ENCODE measurements at places on chromosomes 1 and 21. TPM values are rescaled to one million over a fixed set of nuclear protein-coding genes. Genes with fewer than 3 reads are reported as not detected.

OPRD1 gene
- total RNA-seq = not detected

MCOLN2 gene
- not detected for total RNA-seq

CELA3A gene
- not detected for total RNA-seq

AIRE gene
- not detected for total RNA-seq

SEC16B gene
- total RNA-seq = 0.39 TPM

FCN3 gene
- not detected for total RNA-seq

GRCh38 chr1:70790232-70790923, 257.2 kb downstream of the PTGER3 start:
- DNase-seq = no peak

- DNase-seq = no peak
These were observed 54.2 kb upstream of the ETS2 start for GRCh38 chr21:38751379-38752050.

DNA sequence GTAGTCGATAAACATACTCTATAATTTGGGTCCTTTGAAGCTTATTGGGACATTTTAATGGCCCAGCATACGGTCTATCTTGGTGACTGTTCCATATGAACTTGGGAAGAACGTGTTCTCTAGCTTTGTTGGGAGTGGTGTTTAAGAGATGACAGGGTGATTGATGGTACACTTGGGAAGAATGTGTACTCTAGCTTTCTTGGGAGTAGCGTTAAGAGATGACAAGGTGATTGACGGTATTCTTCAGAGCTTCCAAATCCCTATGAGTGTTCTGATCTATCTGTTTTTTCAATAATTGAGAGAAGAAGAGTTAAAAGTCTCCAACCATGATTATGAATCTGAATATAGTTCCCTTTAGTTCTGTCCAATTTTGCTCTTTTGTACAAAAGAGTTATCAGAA, 9.4 kb downstream of the NPHP4 start:
- DNase-seq = no peak

DNA sequence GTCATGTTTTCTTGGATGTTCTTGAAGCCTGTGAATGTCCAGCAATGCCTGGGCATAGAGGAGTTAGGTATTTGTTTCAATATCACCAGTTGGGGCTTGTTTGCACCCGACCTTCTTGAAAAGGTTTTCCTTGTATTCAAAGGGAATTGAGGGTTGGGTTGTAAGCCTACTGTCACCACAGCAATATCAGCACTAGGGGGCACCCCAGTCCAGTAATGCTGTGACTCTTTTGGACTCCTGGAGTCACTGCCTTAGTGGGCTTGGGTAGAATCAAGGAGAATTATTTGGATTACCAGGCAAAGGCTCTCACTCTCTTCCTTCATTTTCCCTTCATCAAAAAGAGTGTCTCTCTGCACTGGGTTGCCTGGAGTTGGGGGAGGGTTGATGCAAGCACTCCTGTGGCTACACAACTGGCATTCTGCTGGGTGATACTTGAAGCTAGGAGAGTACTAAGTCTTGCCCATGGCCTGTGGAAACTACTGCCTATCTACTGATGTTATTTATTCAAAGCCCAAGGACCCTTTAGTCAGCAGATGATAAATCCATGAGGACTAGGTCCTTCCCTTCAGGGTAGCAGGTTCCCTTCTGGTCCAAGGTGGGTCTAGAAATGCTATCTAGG, 34.5 kb downstream of the OR10R2 start:
- DNase-seq = peak; percentile 46

DNA sequence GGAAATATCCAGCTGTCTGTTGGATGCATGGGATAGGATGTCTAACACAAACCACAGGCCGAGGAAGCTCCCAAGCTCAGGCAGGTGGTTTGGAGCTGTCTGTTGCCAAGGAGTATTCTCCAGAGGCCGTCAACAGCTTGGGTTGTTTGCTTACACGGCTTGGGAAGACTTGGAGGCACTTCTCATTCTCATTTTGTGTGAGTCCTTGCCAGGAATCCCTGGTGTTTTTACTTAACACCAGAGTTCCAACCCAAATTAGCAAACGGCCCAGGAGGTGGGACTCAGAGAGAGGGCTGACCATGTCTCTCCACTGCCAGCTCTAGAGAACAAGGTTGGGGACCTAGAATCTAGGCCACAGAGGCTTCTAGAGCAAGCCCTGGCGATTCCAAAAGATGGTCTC, 72.7 kb upstream of the FAM20B start:
- no peak for DNase-seq

DNA sequence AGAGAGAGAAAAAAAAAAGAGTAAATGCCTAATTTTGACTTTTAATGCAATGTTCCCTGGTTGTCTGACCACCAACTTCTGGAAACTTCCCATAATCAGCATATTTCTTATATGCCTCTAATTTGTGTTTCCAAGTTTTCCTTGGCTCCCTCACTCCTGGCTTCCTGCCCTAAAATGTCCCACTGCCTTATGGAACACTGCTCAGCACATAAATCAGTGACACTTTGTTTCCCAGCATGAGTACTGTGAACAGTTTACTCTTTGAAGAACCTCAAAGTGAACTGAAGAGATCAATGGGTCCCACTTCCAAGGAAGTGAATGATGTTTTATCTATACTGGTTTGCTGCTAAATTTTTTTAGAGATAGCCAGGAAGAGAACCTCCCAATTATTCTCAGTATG, 271.3 kb upstream of the PRMT6 start:
- no peak for DNase-seq

DNA sequence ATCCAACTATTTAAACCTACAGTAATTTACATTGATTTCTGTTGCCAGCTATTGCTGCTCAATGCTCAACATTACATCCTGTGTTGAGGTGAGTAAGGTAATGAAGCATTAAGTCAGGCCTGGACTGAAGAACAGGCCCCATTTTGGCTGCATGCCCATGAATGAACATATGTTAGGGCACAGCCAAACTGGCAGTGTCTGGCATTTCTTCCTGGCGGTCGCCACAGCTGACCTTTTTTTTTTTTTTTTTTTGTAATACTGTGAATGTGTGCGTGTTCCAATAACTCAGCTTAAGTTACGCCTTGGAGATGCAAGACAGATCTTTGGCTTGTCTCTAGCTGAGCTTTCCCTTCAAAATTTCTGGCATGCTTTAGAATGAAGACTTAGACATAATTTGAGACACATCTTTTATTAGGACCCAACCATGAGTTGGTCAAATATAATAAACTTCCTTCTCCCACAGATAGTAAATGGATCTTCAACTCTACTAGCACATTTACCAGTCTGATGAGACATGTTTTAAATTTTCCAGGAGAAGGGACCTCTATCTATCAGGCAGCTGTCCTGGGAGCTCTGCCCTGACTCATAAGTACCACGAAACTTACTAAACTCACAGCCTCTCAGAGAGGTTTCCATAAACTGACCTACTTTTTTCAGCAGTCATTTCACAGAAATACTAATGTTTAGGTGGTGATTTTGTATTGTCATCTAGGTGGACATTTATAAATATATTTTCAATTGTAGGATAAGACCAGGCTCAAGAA, 341.1 kb upstream of the RUNX1 start:
- DNase-seq = peak; percentile 53

DNA sequence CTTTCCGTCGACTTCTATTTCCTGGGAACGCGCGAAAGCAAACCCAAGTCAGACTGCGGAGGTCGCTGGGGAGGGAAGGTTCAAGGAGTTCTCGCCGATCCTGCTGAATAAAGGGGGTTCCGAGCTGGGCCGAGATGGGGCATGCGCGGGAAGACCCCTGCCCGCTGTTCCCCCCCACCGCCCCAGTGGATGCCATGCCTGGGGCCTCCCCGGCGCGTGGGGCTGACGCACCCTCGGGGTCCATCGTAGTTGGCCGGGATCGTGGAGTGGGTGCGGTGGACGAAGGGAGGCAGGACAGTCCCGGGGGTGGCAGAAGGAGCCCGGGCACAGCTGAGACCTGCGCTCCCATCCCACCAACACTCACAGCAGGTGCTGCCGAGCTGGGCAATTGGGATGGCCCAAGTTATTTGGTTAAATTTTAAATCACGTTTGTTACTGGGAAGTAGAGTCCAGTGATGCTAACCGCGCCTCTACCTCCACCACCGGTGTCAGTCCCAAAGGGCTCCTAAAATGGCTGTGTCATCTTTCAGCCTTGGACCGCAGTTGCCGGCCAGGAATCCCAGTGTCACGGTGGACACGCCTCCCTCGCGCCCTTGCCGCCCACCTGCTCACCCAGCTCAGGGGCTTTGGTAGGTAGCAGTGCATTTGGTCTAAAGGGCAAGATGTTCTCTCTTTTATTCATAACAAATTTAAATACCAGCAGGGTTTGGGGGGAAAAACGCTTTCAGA, 801 bp downstream of the MX1 start:
- no peak for DNase-seq

- no peak for DNase-seq
These were observed 4.9 kb downstream of the NIPAL3 start for GRCh38 chr1:24420547-24420946.

DNA sequence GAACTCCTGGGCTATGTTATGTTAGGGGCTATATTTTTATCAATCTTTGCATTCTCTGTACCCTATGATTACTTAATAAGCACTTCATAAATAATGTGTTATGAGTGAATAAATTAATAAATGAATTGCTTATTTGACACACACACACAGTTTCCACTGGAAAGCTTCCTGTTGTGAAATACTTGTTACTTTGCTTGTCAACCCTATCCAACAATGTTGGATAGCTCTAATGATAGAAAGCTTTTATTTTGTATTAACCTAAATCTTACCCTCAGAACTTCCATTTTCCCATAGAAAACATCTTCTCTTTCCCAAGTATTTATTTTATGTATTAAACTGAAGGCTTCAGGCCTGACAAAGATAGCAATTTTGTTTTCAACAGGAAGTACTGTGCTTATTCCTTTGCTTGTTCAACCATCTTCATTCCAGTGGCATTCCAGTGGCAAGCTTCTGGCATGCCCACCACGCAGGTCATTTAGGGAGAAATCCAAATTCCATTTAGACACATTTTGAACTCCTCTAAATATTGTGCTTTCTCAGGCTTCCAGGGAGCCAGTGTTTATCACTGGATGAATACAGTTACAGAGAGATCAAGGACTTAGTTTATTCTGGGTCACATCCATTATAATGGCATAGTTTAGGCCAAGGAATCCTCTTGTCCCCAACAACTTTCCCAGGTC, 134.4 kb downstream of the TGFB2 start:
- DNase-seq = peak; percentile 35

- DNase-seq = peak; percentile 84
These were observed 4.7 kb downstream of the LAX1 start for GRCh38 chr1:203769505-203770343.

DNA sequence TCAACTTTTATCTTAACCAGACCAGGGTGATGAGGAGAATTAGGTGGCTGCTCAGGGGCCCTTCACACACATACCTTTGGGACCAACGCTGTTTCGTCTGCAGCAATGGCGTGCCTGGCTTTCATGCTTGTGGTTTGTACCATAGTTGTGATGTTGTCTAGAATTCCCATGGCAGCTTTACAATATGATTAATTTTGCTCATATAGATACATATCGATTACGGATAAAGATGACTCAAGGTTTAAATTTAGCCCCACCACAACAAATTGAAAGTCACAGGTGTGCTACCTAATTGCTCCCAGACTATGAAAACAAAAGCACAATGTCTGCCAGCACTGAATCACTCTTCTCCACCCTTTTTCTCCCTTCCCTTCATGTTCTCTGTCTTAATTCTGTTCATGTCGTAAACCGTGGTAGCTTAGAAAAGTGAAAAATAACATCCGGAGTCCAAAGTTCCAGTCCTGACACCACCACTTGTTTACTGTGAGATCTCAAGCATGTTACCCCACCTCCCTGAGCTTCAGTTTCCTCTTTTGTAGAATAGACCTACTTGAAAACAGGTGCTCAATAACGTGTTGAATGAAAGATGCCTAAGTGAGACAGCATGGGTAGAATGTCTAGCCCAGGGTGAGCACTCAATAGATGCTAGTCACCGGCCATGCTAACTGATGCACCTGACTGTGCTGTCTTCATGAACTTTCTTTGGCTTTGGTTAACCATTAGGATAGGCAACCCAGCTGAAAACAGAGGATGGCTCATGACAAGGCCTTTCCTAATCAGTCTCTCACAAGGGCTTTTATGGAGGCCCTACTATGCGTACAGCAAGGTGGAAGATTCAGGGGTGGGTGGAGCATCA, 22.1 kb upstream of the JUN start:
- DNase-seq = no peak

- no peak for DNase-seq
These were observed 10.4 kb downstream of the ADAMTSL4 start for GRCh38 chr1:150559656-150560010.

DNA sequence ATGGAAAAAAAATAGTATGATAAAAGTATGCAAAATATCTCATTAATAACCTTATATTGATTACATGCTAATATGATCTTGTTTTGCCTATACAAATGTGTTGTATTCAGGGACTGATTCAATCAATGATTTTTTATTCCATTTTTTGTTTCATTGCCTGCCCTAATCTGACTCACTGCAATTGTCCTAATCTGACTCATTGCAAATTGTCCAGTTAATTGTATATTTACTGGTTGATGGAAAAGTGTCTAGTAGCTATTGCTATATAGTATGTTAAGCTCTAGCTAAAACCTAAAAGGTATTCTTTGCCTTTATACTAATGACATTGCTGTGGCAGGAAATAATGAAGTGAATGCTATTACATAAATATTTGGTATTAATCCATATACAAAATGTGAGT, 728.9 kb upstream of the ZP4 start:
- no peak for DNase-seq

DNA sequence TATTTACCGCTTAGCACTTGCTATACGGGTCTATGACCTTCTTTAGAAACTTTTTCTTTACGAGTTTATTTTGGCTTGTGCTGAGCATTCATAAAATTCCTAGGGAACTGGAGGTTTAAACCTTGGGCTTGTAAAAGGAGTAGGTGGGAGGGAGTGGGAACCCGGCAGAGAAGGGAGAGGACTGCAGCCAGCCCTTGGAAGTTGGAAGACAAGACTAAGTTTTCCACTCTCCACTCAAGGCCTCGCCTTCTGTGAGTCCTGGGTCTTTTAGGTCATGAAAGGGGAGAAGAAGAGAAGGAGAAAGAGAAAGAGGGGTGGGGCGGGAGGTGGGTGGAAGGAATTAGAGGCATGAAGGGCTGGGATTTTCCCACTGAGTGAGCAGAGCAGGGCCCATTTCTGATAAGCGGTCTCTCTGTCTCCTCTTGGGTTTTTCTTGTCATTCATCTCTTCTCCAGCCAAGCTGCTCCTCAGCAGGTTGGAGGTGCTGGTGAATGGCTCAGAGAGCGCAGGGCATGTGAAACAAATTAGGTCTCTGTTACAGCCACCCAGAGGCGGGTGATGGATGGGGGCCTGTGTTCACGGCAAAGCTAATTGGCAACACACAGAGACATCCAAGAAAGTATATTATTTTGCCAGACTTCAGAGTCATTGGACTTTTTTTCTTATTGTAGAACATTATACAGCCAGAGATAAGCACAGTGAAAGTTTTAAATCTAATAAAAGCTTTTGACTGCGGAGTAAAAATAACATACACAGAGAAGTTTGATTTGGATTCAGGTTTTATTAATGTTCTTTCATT, 247.3 kb downstream of the FOXD2 start:
- DNase-seq = no peak

DNA sequence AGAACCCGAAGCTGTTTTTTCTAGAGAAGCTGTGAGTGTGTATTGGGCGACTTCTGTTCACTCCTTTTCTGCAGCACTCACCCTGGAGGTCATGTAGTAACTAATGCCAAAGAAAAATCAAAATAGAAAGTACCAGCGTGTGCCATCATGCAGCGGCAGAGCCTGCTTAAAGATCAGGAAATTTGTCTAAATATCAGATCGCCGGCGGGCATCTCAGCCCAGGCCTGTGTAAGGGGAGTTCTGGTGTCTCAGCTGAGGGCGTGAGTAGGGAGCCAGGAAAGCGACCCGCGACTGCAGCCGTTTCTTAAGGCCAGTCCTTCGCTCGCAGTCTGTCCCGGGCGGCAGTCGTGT, 768 bp downstream of the EDARADD start:
- DNase-seq = no peak

Measured in dermis microvascular lymphatic vessel endothelial cell (primary cell).